ENCODE measurements at places on chromosomes 6 and 20.
A peak's percentile ranks its signal among the peaks of the same experiment; 100 is the strongest.

GRCh38 chr6:3162067-3162497, 4.7 kb upstream of the TUBB2A start:
- DNase-seq: no peak

DNA sequence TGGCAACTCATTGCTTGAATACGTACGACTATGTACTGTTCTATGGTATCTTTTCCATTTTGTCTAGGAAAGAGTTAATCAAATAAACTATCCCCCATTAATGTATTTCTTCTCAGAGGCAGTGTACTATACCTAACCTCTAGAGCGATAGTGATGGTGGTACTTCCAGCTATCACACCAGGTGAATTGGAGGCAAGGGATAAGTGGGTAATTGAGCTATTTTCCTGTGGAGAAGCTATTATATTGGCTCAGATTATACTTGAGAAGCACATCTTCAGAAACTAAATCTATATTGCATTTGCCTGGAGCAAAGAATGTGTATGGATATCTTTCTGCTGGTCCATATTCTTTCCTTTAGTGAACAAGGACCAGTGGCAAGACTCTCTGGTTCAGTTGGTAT, 430.7 kb upstream of the KHDRBS2 start:
- DNase-seq: no peak

GRCh38 chr6:140178935-140179334, 804.5 kb upstream of the CITED2 start:
- no peak for DNase-seq

DNA sequence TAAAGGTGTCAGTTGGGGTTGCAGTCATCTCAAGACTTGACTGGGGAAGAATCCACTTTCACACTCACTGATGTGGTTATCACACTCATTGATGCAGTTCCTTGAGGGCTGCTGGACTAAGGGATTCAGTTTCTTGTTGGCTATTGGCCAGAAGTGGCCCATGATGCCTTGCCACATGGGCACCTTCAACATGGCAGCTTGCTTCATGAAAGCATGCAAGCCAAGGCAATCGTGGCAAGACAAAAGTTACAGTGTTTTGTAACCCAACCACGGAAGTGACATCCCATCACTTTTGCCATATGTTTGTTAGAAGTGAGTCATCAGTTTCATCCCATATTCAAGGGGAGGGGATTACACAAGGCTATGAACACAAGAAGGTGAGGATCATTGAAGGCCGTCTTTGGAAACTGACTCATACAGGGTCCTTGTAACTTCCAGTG, 3.8 kb upstream of the RANBP9 start:
- peak; percentile 41 for DNase-seq

- DNase-seq: no peak
Measured at GRCh38 chr20:37856932-37857660, 45.8 kb upstream of the VSTM2L start.

DNA sequence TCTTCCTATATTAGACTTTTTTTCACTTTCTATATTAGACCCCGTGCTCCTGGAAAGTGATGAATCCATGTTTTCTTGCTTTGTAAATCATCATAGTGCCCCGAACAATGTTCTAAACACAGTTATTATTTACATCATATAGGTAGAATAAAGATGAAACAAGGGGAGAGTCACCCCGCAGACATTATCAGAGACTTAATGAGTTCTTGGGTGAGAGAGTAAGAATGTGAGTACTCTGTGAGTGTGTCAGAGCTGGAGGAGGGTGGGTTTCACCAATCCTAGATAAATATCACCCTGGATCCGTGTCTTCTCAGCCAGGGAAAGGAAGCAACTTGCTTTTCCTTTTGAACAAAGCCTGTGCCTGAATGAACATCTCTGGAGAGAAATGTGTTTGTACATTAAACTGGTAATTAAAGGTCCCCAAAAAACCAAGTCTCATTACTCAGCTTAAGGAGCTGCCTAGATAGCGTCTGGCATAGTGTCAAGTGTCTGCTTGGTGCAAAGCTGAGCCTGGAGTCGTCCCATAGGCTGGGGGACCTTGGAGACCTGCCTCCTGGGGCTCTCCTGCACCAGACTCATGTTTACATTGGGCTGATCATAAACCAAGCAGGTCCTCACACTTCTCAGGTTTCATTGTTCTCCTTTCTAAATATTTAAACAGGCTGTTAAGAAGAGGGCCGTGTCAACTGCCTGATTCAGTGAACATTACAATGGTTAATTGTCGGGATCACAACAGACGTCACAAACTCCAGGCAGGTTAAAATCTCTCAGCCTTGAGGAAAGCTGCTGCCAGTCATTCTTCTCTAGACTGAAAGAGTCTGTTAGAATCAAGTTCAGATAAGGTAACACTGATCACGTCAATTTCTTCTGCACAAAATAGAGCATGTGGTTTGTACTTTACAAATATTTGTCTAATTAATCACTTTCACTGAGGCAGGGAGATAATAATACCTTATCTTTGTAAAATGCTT, 179.7 kb upstream of the MYLIP start:
- DNase-seq: no peak

- DNase-seq: no peak
Measured at GRCh38 chr6:2608503-2608902, 142.2 kb downstream of the MYLK4 start.

DNA sequence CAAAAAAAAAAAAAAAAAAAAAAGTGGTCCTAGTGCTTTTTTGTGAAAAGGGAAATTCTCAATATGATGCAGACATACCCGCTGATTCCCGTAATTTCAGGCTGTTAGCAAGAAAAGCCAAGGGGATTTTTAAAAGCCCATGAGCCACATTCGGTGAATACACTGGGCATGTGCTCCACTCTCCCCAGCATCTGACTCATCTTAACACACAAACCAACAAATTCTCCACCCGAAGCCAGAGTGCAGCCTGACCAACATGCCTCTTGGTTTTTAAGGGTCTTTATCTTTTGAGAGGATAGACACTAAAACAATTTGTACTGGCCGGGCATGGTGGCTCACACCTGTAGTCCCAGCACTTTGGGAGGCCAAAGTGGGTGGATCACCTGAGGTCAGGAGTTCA, 45.5 kb upstream of the CD83 start:
- no peak for DNase-seq

DNA sequence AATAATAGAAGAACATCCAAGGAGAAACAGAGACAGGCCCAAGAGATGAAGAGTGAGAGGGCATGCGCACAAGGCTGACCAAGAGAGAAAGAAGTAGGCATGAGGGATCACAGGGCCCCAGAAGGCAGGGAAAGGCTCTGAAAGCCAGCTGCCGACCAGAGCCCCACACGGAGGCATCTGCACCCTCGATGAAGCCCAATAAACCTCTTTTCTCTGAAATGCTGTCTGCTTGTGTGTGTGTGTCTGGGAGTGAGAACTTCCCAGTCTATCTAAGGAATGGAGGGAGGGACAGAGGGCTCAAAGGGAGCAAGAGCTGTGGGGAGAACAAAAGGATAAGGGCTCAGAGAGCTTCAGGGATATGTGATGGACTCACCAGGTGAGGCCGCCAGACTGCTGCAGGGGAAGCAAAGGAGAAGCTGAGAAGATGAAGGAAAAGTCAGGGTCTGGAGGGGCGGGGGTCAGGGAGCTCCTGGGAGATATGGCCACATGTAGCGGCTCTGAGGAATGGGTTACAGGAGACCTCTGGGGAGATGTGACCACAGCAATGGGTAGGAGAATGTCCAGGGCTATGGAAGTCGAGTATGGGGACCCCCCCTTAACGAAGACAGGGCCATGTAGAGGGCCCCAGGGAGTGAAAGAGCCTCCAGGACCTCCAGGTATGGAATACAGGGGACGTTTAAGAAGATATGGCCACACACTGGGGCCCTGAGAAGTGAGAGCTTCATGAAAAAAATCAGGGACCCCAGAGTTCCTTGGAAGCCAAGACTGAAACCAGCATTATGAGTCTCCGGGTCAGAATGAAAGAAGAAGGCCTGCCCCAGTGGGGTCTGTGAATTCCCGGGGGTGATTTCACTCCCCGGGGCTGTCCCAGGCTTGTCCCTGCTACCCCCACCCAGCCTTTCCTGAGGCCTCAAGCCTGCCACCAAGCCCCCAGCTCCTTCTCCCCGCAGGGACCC, 981 bp upstream of the TNF start:
- peak; percentile 73 for DNase-seq

DNA sequence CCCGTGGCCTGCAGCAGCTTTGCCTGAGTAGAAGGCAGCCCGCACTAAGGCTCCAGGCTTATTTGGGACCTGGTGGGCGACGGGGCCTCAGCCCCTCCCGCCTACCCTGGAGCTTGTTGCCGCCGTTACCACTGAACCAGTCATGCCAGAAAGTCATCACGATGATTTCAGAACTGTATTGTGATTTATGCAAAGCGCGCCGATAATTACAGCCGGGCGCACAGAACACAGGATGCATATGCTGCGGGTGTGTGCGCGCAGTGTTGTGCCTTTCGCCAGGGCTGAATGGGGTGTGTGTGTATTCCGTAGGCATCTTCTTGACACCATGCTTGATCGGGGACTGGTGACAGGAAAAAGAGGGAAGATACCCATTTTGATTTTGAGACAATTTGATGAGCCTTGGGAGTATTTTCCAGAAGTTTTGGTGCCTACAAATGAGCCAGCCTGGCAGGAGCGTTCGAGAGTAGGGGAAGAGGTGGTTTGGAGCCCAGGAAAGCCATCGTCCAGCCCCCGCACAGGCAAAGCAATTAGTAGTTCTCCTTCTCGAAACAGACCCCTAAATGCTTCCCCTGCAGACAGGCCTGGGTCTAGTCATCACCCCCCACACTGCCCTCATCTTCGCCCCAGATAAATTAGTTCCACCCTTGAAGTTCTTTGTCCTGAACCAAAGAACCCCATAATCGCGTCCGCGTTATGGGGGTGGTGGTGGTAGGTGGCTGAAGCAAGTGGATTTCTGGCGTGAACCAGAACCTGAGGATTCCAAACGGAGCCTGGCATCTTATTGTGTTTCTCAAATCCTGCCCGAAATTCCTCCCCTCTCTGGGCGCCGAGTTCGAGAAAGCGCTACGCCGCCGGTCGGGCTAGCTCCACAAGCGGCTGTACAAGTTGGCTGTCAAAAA, 1.9 kb upstream of the NR2E1 start:
- DNase-seq: peak; percentile 9

DNA sequence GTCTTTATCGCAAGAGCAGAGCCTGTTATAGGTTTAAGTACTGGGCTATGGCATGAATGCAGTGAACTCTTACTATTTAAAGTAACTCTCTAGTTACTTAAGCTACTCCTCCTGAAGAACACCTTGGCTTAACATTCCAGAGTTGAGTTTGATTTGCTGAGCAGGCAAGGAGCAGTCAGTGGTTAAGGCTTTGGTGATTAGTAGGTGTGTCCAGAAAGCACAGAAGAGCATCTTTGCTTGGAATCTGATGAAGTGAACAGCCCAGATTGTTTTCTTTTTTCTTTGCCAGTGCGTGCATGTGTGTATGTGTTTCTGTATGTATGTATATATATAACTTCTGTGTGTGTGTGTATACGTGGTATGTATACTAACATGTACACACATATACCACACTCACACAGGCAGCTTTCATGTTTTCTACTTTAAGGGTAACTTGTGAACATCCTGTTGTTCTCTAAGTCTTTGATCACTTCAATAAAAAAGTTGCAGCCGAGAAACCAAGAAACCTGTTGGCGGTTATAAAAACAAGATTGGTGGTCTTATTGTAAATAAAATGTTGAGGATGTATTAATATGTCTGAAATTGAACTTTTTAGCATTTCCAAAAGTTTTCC, 56.2 kb upstream of the TULP4 start:
- DNase-seq: no peak

GRCh38 chr20:36544134-36545018, 3.1 kb downstream of the MYL9 start:
- DNase-seq: no peak

- no peak for DNase-seq
Measured at GRCh38 chr6:3797231-3798054, 45.9 kb upstream of the PXDC1 start.

- no peak for DNase-seq
Measured at GRCh38 chr6:155274106-155274505, 10.3 kb downstream of the CLDN20 start.

- no peak for DNase-seq
Measured at GRCh38 chr6:156657296-156657695, 119.9 kb upstream of the ARID1B start.

GRCh38 chr6:115592025-115592424, 468.7 kb downstream of the FRK start:
- DNase-seq: no peak

DNA sequence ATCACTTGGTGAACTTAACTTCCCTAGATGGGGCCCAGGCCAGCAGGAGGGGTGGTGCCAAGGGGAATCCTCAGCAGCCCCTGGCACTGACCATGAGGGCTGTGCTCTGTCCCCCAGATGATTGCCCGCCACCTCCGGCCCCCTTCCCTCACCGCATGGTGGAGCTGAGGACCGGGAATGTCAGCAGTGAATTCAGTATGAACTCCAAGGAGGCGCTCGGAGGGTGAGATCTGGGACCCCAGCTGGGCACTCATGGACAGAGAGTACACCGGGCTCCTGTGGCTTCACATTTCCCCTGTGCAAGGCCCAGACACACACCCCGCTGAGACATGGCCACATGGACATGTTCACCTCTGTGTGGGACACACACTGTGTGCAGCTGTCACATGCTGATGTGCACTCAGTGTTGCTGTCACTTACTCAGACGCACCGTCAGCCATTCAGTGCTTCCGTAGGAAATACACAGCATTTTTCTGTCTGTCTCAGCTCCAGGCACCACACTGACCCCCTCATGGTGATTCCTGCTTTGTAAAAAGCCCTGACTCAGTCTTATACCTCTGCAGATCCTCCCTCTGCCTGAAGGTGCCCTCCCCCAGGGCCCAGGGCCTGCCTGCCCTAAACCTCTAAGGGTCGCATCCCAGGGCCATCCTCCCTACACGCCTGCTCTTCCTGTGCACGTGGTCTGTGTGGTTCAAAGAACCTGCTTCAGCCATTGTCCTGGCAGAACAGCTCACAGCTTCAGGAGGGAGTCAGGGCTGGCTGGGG, 4.4 kb downstream of the MYLK2 start:
- DNase-seq: no peak

GRCh38 chr20:24978513-24978912, 14.0 kb downstream of the APMAP start:
- DNase-seq: no peak

GRCh38 chr6:159059885-159060506, 15.2 kb upstream of the TAGAP start:
- DNase-seq: no peak
